ENCODE measurements at places on chromosomes 1 and 21. TPM values are rescaled to one million over a fixed set of nuclear protein-coding genes. Genes with fewer than 3 reads are reported as not detected.

GRCh38 chr1:31706384-31707058, 2.7 kb upstream of the COL16A1 start:
- no peak for DNase-seq

DNA sequence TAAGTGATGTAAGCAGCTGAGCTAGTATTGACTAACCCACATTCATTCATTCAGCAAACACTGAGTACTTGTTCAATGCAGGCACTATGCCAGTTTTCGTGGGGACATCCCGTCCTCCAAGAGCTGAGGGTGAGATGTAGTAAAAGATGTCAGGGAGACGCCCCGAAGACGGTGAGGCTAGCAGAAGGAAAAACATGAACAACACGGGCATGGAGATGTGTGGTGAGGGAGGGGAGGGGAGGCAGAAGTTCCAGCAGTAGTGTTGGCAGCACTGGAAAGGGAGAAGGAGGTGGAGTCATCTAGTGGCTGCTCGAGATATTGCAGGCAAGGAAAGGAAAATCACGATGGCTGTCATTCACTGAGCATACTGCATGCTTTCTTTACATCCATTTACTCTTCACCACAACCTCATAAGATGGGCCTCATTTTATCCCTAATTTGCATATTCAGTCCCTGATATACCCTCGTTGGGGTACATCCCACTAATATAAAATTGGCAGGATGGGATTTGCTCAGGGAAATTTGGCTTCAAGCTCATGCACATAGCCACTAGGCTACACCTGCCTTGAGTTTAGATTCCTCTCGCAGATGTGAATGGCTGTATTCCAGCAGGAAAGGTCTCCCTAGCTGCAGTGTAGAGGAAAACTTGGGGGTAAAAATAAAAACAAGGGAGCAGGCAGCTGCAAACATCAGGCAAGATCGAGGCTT, 14.5 kb downstream of the PDZK1IP1 start:
- DNase-seq = peak; percentile 29

DNA sequence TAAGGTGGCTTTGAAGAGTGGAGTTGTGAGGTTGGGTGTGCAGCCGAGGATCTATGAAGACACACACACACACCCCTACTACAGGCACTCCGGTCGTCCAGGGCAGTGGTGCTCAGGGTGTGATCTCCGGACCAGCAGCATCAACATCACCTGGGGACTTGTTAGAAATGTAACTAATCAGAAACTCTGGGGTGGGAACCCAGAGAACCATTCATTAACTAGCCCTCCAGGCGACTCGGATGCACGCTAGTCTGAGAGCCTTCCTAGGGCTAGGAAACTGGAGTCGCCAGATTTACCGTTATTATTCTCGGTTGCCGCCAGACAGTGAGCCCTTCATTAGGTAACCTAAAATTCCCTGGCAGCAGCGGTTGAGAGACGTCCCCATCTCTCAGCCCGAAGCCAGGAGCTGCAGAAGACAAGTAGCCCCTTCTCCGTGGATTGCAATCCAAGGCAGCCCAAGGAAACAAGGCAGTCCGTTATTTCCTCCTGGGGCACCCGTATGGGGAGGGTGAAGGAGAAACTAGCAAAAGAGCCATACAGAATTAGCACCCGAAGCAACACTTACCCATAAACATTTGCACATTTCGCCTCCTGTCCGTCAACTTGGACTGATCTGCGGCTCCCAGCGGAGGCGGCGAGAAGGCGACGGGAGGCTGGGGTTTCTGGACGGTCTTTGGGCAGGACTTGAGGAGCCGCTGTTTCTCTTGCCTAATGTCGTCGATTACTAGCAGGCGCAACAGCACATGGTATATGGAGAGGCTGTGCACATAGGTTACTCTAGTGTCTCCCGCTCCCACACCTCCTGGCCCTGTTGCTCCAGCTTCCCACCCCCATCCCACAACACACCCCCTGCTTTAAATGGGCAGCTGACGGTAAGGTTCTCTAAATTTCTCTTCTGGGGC, 2.9 kb upstream of the CCN1 start:
- peak; percentile 69 for DNase-seq

DNA sequence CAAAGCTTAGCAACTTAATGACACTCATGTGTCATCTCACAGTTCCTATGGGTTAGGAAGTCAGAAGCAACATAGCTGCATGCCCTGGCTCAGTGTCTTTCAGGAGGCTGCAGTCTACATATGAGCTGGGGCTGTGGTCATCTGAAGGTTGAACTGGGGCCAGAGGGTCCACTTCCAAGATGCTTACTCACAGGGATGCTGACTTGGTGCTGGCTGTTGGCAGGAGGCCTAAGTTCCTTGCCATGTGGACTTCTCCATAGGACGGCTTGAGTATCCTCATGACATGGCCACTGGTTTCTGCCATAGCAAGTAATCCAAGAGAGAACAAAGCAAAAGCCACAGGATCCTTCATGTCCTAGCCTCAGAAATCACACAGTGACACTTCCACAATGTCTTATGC, 12.1 kb upstream of the FAM43B start:
- DNase-seq = no peak

- no peak for DNase-seq
Observed at GRCh38 chr1:24416666-24417391, 1.2 kb downstream of the NIPAL3 start.

- DNase-seq = no peak
Observed at GRCh38 chr1:10687251-10687651, 109.2 kb downstream of the CASZ1 start.

DNA sequence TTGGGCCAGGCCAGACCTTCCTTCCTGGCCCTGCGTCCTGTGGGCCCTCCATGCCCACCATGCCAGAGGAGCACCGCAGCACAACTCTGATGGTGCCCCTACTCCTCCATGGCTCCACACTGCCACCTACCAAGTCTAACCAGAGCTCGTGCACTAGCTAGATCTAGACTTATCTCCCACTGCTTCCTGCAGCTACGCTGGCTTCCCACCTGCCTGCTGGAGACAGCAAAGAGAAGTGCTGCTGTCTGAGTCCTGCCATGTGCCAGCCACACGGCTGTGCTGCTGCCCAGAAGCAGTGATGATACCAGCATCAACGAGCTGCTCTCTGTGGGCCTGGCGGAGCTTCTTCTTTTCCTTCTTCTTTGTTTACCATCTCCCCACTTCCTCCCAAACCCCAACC, 4.5 kb downstream of the GUCA2B start:
- DNase-seq = no peak

DNA sequence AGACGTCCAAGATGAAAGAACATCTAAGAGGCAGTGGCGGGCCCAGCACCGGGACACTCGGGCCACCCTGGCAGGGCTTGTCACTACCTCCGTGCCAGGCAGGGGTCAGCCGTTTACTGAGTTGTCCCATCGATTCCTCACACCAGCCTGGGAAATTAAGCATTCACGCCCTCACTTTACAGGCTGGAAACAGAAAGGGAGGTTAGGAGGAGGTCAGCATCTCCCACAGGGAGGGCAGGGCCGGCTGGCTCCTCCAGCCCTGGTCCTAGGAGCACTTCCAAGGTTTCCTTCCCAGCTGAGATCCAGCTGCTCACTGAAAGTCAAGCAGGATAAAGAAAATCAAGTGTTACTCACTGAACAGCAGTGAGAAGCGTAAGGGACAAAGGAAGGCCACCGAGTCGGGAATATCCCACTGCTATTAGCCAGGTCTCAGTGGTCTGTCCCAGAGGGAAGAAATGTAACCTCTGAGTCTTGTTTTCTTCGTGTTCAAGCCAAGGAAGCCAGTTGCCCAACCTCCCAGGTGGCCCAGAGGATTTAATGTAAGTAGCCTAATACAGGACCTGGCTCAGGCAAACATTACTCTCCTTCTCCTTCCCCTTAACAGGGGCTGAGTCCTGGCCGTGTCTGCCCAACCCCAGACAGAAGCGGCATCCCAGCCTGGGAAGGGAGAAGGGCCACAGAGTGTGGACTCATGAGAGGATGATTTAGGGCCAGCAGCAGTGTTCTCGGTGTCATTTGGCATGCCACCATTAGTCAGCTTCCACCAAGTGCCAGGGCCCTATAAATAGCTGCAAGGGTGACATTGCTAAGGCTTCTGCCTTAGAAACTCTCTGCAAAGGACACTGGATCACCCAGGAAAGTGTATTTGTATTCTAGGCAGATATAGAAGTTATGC, 203.1 kb upstream of the GALNT2 start:
- DNase-seq = peak; percentile 50

- peak; percentile 62 for DNase-seq
Observed at GRCh38 chr1:91774520-91775203, 111.3 kb downstream of the TGFBR3 start.

DNA sequence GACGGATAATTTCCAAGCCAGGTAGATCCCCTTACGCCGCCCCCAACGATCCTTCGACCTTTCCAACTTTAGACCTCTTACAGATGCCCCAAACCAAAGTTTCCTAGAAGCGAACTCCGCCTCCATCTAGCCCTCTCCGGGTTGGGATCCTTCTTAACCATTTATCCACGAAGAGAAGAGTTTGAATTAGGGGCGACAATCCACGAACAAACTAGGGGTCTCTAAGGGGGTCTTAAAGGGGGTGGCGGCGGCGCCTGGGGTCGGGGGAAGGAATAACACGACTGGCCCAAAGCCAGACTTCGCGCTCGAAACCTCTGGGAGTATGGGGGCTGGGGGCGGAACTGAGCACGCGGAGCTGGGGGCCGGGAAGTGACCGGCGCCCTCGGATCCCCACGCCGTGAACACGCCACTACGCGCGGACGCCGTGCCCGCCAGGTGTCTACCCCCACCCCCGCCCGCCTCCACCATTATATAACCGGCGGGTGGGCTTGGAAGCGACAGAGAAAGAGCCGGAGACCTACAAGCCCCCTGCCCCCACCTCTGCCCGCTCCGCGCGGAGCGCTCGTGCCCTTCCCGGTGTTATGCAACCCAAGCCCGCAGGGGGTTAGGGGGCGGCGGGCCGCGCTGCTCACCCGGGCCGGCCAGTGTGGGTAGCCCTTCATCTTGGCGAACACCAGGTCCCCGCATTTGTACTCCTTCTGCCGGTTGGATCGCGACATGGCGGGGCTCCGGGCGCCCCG, 594 bp downstream of the HDGF start:
- DNase-seq = peak; percentile 72

GRCh38 chr1:53462769-53463501, 3.7 kb downstream of the DMRTB1 start:
- no peak for DNase-seq

DNA sequence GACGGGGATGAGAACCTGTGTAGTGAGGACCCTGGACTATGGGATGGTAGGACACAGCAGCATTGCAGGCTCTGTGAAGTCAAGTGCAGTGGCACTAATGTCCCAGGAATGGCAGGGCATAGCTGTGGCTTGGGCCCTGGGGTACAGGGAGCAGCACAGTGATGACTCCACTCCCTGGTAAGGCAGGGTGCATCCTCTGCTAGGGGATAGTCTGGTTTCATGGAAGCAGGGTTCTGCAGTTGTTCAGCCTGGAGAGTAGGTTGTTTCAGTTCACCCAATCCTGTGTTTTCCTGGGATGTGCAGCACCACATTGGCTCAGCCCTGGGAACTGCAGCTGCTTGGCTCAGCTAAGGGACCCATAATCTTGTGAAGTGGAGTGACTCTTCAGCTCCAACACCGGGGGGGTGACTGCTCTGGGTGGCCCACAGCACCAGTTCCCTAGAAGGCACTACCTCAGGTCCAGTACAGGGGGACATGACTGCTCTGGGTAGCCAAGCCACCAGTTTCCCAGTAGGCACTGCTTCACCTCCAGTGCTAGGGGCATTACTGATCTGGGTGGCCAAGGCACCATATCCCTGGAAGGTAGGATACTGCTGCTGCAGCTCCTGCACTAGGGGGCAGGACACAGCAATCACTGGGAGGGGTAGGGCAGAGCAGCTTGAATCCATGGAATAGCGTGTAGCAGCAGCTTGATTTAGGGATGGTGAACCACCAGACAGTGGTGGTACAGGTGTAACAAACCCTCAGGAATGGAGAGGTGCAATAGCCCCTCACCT, 15.3 kb upstream of the C1orf185 start:
- no peak for DNase-seq

GRCh38 chr1:241447031-241447644, 72.4 kb downstream of the FH start:
- no peak for DNase-seq

DNA sequence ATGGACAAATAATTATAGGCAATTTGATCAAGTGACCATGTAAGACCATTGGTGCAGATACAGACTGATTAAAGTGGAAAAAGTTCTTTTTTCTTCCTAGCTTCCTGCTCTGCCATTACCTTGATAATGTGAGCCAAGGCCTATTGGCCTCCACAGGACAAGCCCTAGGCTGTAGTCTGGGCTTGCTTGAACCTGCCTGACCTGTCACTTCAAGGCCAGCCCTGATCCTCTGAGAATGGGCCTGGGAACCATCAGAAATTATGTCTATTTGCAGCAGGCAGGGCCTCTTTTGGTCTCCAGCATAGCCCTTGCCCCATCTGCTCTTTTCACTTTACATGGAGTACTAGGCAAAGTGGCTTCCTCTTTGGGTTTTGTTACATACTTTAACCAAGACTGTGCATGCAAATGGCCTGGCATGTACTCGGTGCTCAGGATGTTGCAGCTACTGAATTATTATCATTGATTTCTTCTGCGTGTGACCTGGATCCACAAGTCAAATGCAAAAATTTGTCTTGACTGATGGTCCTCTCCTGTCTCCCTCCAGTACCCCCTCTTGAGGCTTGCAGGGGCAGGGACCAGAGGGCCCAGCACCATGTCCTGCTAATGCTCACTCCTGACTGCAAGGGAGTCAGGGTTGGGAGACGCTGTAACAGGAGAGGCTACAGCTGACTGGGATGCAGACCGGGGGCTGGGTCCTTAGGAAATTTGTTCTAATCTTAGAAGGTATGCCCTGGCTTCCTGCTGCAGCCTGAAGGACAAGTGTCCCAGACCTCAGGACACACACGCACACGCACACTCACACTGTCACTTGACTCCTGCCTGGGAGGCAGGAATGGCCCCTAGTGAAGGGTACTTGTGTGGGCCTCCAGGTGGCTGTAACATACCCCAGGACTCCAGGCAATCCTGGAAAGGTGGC, 39.4 kb downstream of the RCSD1 start:
- DNase-seq = no peak

GRCh38 chr1:202821467-202821866, 10.7 kb downstream of the PCAT6 start:
- DNase-seq = no peak

GRCh38 chr1:92480200-92480812, 6.4 kb downstream of the GFI1 start:
- no peak for DNase-seq

DNA sequence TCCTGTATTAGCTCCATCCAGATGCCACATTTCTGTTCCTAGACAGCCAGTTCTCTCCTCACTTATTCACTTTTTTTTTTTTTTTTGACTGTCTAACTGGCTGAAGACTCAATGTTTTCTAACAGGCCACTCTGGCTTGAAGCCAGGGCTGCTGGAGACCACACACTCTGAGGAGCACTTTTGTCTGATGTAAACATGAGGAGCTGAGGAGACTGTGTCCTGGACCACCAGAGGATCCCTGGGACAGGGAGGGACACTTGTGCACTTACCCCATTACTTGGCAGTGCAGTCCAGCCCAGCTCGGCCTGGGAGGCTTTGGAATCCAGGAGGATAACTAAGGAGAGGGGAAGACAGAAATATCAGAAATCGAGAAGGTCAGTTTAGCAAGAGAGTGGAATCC, 2.4 kb downstream of the EPHA10 start:
- DNase-seq = no peak

The DISP1 gene
- 11.8 TPM for polyA plus RNA-seq

The PTGER3 gene
- 2.3 TPM for polyA plus RNA-seq

The PCSK9 gene
- polyA plus RNA-seq = 4.3 TPM

The KPRP gene
- not detected for polyA plus RNA-seq

The ARHGAP30 gene
- polyA plus RNA-seq = 2.9 TPM

The SDC3 gene
- 33.9 TPM for polyA plus RNA-seq

The KANK4 gene
- polyA plus RNA-seq = 9.6 TPM
